NCI-H748 treated with DMSO at 0.1 percent for 48 hours (cell line): ENCODE measurements at places on chromosomes 6 and 20.

- DNase-seq, result no peak
These were observed 104.4 kb upstream of the ADGRF4 start for GRCh38 chr6:47593979-47594378.

DNA sequence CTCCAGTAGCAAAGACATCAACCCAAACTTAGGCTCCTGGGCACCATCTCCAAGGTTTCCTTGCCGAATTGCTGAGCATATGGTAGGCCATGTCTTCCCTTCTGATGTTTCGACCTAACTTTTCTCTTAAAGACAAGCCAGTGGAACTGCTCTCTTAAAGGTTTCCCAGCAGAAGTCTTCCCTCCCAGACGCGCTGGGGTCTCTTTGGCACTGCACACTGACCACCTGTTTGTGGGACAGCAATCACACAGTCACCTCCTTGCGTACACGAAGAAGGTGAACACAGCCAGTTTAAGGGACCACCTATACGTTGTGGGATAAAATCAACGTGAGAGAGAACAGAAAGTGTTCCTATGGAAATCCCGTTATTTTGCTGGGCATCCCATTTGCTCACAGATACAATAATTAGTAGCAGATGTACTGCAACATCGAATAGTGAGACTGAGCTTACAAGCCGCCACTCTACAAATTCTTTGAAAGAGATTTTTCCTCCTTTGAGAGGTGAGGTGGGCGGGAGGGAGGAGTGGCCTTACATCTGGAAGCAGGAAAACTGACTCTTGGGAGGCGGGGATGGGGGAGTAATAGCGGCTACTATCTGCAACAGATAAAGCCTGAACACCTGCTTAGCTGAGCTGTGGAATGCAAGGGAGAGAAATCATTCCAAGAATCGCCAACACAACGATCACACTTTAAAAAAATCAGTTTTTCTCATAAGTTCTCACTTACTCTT is 9.9 kb downstream of the GRIK2 start:
- DNase-seq, result no peak

GRCh38 chr6:148359228-148359627 is 16.6 kb downstream of the SASH1 start:
- no peak for DNase-seq

- no peak for DNase-seq
These were observed 36.6 kb upstream of the HDAC2 start for GRCh38 chr6:114007516-114007915.

DNA sequence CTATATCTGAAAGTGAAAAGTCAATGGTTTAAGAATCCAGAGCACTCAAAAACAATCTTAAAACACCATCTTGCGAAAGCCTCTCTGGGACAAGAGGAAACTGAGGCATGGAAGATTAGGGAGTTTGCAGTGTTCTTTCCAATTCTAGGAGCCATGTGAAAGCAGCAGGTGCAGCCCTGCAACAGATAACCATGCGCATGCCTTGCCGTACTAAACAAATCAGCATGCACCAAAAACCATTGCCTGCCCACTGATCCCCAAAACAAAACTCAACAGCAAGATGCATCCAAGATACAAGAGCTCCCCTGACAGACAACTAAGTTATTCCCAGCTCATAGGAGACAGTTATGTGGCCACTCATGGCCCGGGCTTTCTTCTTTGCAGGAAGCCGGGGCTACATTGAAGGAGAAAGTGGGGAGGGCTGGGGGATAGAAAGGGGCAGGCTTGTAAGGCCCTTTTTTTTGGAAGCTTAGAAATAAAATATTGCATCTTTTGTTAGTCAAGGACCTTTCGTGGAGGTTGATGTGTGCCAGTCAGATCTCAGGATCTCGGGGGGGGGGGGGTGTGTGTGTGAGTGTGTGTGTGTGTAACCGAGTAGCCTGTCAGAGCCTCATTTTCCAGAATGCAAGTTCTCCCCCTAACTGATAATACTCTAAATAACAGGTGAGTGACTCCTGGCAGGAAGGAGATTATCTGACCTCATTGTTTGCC is 178.4 kb downstream of the MBOAT1 start:
- peak; percentile 97 for DNase-seq

- peak; percentile 52 for DNase-seq
These were observed at the start of gene PCK1 for GRCh38 chr20:57560554-57561355. Gene PCK1, plus strand, starts transcription at chr20:57561110. Its CDS starts 302 bp downstream, at chr20:57561412.
